CD4-positive, alpha-beta T cell treated with Interleukin-2 at 100 ng/mL for 4 hours (primary cell): ENCODE measurements at places on chromosomes 12 and 14.

DNA sequence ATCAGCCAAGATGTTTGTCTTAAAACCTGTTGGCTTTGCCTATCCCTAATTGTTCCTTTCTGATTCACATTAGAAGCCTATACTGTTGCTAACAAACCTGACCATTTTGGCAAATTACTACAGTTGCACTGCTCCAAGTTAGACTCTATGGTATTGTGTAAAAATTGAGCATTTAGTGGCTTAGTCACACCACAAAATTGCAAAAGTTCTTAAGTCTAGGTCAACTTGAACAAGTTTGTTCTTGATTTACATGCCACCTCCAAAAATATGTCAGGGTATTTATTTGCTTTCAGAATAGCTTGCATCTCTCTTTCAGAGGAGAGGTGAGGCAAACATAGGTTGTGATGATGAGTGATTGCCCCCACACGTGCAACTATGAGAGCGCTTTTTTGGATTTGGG, 27.0 kb upstream of the PTHLH start:
- no peak for DNase-seq

DNA sequence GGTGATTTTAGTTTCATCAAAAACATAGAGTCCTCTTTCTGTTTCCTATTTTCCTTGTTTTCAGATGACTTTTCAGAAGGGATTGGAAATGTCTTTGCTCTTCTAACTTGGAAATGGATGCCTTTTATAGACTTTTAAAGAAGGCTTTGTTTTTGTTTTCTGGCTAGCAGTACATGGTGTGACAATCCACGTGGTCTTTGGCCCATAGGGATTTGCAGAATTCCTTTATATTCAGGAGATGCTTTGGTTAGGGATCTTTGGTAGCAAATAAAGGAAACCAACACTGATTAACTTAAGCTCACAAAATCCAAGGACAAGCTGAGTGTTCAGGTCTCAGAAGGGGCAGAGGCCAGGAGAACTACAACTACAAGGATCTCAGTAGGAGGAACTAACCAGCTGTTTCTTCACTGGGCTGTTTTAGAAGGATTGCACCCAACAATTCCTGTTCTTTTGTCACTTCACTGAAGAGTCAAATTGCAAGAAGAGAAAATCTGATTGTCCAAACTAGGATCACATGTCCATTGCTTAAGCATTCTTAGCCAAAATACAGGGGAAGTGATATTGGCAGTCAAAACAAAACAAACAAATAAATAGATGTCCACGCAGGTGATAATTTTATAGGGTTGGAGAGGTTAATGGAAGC, 58.6 kb upstream of the MANSC4 start:
- DNase-seq = no peak

DNA sequence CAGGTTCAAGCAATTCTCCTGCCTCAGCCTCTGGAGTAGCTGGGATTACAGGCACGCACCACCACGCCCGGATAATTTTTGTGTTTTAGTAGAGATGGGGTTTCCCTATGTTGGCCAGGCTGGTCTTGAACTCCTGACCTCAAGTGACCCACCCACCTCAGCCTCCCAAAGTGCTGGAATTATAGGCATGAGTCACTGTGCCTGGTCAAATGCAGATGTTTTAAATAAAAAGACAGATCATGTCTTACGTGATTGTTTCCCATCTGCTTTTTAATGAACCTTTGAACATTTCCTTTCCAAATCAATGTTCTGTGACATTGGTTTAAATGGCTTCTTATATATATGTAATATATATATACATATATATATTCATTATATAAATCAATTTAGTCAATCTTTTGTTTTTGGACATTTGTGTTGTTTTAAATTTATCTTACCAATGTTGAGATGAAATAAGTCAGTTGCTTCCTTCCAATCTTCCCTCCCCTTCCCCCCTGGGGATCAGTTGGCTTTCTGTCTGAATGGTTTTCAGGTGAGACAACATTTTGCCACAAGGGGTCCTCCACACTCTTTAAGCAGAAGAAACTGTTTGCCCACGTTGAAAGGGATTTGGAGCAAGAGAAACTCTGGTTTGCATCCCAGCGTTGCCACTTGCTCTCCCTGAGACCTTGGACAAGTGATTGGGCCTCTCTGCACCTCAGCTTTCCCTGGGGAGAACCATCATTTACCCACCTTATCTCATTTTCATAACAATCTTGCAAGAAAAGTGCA, 47.6 kb upstream of the RBM19 start:
- DNase-seq = no peak

DNA sequence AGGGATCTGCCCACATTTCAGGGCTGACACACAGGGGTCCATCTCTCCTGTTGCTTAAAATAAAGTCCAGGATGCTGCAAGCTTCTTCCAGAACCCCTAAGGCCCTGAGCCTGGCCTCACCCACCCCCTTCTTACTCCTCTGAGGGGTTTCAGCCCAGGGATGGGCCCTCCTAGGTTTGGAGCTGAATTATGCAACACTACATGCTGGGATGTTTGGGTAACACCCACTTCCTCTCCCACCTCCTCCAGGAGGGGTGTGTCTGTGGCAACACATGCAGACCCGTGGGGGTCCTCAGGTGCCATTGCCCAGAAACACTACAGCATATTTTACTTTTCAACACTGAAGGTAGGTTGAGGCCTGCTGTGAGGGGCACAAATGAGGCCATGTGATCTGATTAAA, 5.4 kb downstream of the FBLN5 start:
- no peak for DNase-seq

DNA sequence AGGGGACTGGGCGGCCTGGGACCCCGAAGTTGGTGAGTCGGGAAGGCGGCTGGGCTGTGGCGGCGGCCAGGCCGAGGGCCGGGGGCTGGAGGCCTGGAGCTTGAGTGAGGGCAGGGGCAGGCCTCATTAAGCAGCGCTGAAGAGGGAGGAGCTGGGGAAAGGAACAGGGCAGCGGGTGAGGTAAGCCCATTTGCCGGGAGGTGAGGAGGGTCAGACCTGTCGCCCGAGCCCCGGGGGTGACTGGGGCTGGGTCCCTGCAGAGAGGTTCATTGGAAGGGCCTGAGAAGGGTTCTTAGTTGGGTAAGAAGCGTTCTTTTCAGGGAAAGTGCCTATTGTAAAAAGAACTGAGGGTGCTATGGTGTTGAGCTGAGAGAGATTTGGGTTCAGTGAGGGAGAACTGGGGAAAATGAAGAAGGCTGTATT, 441 bp downstream of the RAB5B start:
- peak; percentile 24 for DNase-seq

DNA sequence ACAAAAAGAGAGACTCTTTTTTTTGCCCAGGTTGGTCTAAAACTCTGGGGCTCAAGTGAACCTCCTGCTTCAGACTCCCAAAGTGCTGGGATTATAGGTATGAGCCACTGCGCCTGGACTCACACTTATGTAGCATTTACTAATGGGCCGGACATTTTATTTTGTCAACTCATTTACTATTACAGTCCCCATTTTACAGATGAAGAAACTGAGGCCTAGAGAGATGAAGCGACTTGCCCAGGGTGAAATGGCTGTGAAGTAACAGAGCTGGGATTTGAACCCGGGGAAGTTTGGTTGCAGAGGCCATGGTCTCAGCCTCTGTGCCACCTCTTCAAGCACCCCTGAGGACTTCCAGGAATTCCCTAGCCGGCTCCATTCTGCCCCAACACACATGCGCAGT, 9.4 kb downstream of the HPD start:
- DNase-seq = no peak

DNA sequence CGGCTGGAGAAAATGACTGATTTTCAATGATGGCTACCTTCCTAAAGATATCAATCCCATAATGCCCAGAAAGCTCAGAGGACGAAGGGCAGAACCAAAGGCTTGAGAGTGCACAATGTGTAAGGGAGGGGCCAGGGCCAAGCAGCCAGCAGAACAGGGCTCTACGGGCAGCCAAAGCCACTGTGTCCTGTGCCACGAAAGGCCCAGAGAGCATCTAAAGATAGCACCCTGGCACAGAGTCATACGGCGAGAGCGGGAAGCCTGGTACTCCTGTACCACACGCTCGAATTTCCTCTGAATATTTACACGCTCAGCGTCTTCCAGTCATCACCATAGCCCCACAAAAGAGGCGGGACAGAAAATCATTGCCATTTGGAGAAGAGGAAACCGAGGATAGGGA, 39.5 kb downstream of the PRMT8 start:
- DNase-seq = no peak

- no peak for DNase-seq
Measured at GRCh38 chr12:108985750-108986149, 35.1 kb downstream of the SVOP start.

GRCh38 chr14:74735125-74735524, 22.2 kb downstream of the FCF1 start:
- DNase-seq = no peak

- DNase-seq = no peak
Measured at GRCh38 chr14:71301611-71302010, 394.4 kb downstream of the PCNX1 start.

DNA sequence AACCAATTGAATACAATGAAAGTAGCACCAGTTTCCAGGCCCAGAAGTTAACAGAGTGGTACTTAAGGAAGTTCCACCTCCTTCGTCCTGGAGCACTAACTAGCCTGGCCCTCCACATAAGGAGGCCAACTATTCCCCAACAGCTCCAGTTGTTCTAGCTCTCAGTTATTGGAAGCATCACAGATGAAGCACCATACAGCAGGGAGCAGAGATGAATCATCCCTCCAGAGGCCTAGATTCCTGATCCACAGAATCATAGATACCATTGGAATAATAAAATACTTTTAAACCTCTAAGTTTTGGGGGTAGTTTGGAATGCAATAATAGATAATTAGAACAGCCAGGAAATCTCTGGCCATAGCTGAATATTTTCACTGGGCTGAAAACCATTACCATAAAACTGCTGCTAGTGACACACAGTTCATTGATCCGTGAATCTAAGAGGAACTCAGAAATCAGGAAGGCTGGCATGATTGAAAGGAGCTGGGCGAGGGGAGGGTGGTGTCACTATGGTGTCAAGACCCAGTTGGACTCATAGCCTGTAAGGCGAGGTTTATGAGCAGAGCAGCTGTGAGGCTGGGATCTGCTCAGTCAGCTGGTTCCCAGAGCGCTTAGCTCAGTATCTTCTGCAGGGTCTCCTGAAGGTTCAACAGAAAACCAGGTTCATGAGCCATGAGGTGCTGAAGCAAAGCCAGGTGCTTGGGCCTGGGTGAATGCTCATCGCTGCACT, 371.4 kb upstream of the TMTC1 start:
- no peak for DNase-seq

GRCh38 chr12:20620261-20620660, 74.9 kb upstream of the SLCO1C1 start:
- DNase-seq = no peak

GRCh38 chr14:90132821-90133570, 71.2 kb downstream of the KCNK13 start:
- no peak for DNase-seq

DNA sequence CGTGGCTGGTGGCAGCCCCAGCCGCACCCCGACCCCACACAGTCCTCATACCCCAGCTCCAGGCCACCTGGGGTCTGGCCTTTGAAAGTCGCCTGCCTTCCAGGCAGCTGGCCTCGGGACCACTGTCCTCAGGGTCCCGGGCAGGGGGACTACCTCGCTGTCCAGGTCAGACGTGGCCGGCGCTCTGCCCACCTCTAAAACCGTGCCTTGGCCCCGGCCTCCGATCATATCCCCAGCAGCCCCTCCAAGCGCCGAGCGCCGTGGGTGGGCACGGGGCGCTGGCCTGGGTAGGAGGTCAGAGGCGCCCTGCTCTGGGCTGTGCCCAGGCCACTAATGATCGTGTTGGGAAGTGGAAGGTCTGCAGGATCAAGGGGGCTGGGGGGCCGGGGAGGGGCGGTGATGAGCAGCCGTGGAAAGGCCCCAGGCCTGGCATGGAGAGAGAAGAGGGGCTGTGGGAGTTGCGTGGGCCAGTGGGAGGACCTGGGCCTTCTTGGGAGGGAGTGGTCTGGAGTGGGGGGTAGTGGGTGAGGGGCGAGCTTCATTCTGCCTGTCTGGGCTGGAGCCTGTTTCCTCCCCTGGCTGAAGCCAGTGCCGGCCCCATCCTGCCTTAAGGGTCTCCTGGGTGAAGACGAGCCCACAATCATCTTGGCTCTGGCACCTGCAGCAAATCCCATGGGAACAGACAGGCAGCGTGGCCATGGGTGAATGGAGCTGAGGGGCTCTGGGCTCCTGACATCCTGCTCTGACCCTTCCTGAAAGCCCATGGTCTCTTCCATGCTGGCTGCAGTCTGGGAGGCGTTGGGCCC, 4.9 kb downstream of the TMEM121 start:
- no peak for DNase-seq

DNA sequence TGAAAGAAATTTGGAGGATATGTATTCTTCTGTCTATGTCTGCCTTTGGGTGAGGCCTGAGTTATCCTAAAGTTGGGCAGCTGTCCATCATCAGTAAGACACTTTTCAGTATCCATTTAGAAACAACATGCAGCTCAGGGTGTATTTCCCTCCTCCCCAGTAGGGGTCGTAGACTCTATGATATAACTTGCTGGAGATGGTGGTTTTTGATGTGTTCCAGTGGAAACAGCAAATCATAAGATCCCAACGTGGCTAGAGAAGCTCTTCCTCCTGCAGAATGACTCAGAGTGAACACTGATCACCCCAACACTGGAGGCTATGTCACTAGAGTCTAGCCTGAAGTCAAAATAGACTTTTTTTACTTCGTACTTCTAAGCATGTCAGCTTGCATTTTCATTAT, 331.6 kb upstream of the STXBP6 start:
- DNase-seq = no peak

DNA sequence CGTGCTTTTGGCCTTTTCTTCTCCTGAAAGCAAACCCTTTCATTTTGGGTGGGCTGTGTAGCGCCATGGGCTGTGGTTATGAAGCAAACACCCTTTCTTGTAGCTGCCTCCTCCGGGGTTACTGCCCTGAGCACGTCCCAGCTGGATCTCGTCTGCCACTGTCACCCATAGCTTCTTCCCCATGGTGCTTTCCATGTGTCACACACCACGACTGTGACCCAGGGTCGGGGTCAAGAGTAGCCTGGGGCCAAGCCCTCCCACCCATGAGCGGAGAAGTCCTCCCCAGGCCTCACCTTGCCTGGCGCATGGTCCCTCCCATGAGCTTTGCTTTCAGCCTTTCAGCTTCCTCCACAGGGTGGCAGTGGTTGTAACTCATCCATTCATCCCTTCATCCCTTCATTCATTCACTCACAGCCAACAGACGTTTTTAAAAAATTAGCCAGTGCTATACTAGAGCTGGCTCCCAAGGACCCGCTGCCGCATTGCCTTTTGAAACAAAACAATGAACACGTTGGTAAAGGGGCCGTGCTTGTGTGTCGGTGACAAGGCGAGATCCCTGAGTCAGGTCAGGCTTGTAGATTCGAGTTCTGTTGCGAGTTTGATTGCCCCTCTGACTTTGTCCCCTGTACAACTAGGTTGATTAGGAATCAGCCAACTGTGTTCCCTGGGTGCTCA, 29.5 kb downstream of the MEG3 start:
- no peak for DNase-seq

- no peak for DNase-seq
Measured at GRCh38 chr12:33277376-33277775, 162.2 kb downstream of the SYT10 start.

- no peak for DNase-seq
Measured at GRCh38 chr12:108614639-108615038, 16.8 kb upstream of the TMEM119 start.
